ENCODE measurements at places on chromosomes 4 and X.

- DNase-seq, result no peak
Observed at GRCh38 chrX:153750127-153750774, 13.8 kb upstream of the PLXNB3 start.

- peak; percentile 42 for DNase-seq
Observed at GRCh38 chrX:20620306-20620705, 353.6 kb upstream of the RPS6KA3 start.

DNA sequence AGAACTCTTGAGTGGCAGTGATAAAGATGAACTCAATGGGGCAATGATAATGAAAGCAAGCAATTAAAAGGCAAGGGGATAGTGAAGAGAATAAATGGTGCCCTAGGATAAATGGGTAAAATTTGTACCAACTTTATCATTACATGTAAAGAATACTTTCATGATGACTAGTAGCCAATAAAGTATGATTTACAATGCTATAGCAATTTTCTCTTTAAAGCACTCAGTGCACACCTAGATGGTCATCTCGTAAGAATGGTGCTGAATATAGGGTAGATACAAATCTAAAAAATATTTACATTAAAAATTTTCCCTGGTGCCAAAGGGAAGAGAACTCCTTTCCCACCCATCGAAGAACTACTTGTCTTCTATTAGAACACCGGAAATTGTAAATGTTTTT is 651.4 kb downstream of the STPG2 start:
- DNase-seq, result no peak

- peak; percentile 92 for DNase-seq
Observed at GRCh38 chr4:100738196-100739165, 220.7 kb upstream of the EMCN start.

GRCh38 chr4:105470766-105471165 is 3.1 kb downstream of the PPA2 start:
- no peak for DNase-seq

- no peak for DNase-seq
Observed at GRCh38 chr4:94416335-94416734, 35.4 kb upstream of the PDLIM5 start.

DNA sequence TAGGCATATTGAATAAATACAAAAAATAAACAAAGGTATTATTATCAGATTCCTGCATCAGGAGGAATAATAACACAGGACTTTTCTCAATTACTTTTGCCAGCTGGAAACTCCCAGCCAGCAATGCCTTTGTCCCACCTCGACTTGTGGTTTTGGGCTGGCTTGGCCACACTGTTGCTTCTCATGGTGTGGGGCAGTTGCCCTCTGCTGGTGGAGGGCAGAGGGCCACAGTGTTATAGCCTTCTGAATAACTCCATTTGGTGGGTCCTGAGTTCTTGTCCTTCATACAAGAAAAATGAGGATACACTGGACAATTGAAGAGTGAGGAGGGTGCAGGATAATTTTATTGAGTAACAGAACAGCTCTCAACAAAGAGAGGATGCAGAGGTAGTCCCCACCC is 1206.0 kb upstream of the ADGRL3 start:
- no peak for DNase-seq

GRCh38 chrX:57156397-57157049 is 19.3 kb upstream of the SPIN2A start:
- DNase-seq, result no peak

DNA sequence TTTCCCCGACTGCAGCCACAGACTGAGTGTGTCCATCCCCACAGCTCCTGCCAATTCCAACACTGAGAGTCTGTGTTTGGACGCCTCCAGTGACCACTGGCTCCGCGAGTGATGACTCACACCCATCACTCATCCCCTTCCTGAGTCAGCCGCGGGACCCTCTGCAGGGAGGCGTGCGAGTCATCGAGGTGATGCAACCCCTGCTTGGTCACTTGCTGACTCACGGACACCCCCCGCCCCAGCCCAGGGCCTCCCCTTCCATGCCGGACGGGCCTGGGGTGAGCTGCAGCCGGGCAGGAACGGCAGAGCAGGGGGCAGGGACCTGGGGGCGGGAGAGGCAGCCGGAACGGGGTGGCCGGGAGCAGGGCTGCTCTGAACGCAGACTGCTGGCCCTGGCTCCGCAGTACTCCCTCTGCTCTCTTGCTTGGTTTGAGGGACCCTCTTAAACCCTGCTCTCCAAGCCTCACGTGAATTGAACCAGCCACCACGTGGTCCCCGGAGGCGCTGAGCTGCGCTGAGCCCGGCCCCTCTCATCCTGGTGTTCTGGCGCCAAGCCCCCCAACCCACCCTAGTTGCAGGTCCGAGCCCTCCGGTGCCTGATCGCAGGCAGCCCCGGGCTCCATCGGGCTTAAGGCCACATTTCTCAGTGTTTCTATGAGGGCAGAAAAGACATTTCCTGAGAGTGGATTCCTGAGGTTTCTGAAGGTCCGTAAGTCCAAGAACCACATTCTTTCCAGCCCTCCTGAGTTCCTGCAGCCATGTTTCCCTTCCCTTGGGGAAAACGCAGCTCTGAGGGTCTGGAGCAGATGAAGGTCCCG is 32.4 kb downstream of the FGFRL1 start:
- DNase-seq, result peak; percentile 76

DNA sequence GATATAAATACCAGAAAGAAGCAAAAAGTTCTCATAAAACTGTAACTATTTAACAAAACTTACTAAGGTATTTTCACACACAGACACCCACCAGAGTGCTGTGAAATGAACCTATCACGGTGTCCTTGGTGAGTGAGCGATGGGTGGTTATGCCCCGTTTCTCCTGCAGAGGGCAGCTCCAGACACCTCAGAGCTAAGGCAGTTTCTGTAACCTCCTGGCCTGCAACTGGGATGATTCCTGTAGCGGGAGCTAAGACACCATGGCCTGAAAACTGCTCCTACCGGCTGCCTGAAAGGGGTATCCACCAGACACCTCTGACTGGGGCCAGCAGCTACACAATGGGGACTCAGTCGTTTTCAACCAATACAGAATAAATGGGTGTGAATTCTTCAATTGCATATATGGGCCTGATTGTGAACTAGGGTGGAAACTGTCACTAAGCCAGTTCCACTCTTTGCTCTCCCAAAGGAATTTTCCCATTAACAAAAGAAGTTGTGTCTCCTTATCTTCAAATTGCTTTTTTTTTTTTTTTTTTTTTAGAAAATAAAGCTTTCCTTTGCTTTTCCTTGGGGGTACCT is 2375.8 kb upstream of the TENM3 start:
- DNase-seq, result peak; percentile 17

DNA sequence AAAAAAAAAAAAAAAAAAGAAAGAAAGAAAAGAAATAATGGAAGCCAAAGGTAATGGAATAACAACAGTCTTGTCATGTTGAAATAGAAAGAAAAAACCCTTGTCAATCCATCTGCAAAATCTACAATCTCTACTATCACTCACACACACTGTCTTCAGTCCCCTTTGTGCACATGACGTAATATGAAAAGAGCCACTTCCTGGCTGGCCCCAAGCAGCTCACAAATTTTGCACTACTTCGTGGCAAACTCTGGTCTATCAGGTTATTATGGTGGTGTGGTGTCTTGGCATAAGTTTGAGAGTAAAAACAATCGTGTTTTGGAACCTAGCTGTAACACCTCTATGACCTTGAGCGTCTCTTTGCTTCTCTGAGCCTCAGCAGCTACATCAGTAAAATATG is 8.3 kb upstream of the AFAP1 start:
- no peak for DNase-seq

- peak; percentile 42 for DNase-seq
Observed at GRCh38 chr4:157004279-157005161, 32.9 kb upstream of the PDGFC start.

DNA sequence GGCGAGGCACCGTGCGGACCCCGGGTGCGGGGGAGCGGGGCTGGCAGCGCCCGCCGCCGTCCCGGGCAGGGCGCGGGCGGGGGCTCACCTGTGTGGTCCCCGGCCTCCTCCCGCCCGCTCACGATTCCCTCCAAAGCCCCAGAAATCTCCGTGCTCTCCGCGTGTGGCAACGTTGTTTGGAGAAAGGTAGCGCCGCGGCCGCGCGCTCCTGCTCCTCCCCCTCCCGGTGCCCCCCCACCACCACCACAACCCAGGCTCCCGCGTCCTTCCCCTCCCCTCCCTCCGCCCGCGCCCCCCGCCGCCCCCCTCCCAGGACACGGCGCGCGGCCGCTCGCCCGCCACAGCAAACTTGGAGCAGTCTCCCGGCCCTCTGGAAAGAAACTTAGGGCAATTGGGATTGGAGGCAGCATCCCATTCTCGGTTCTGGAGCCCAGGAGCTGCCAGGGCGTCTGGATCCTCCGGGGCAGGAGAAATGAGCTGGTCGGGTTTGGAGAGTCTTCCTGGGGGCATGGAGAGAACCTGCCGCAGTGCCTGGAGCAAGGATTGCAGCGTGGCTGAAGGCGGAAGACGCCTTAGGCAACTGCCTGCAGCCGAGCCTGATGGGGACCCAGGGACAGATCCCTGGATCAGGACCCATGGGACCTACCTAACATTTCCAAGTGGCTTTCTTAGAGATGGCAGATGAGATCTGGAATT is 855 bp downstream of the KLF3 start:
- DNase-seq, result no peak

GRCh38 chr4:1608196-1608820 is 75.8 kb downstream of the FAM53A start:
- no peak for DNase-seq

DNA sequence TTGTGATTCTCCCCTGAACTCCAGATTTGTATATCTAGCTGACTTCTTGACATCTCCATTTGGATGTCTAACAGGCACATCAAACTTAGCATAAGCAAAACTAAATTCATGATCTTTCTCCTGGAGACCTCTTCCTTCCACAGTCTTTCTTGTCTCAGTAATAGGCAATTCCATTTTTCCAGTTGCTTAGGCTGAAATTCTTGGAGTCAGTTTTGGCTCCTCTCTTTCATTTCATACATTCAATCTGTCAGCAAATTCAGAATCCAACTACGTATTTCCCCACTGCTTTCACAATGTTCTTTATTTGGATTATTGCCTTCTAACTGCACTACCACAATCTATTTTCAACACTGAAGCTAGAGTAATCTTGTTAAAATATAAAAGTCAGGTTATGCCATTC is 219.9 kb upstream of the GLRA2 start:
- DNase-seq, result no peak

- no peak for DNase-seq
Observed at GRCh38 chr4:35252071-35252470, 992.2 kb downstream of the ARAP2 start.

- DNase-seq, result no peak
Observed at GRCh38 chr4:76570141-76570973, 135.3 kb downstream of the SHROOM3 start.

- DNase-seq, result no peak
Observed at GRCh38 chrX:149531599-149531998, 9.2 kb upstream of the EOLA1 start.

- DNase-seq, result no peak
Observed at GRCh38 chr4:37437163-37437562, 192.6 kb downstream of the NWD2 start.

DNA sequence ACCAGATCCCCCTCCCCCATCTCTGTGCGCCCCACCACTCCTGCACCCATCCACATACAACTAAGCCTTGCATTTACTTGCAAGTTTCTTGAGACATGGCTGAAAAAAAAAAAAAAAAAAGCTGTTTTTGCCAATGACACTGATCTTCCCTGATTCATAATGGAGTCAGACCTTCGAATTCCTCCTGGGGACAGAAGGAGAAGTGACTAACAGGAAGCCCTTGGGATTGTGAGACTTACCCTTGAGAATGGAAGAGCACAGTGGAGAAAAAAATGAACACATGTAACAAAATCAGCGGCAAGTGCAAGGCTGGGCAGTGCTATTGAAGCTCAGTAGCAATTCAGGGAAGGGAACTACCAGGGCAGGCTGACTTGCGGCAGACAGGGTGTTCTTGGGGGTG is 288.4 kb downstream of the BCOR start:
- peak; percentile 74 for DNase-seq

GRCh38 chr4:101451086-101451485 is 103.8 kb upstream of the PPP3CA start:
- DNase-seq, result no peak

GRCh38 chr4:76302826-76303438 is 3.6 kb upstream of the STBD1 start:
- no peak for DNase-seq

GRCh38 chr4:16860516-16860915 is 37.9 kb downstream of the LDB2 start:
- DNase-seq, result no peak

DNA sequence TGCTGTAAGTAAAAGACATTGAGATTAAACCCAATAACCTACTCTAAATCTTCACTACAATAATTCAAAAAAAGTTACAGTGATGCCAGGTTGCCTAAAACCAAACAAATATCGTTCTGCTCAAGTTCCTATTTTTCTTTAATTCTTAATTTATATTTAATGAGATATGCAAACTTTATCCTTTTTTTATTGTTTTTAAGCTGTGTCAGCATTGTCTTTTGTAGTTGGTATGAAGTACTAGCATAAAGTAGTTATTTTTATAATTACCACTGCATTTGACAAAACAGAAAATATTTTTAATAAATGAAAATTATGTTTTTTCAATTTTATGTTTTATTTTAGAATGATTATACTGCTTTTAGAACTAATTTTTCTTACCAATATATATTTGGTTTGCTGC is 1431.1 kb upstream of the PCDH7 start:
- DNase-seq, result no peak

DNA sequence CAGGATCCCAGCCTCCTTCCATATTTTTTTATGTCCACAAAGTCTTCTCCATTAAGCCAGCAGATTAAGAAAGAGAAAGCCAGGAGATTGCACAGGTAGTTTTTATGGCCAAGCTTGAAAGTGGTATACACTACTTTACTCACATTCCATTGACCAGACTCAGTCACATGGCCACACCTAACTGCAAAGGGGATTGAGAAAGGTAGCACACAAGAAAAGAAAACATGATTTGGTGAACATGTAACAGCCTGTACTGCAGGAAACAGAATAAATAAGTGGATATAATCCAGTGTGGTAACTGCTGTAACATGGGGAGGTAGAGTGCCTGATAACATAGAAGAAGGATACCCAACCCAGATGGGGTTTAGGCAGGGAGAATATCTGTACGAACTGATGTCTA is 43.9 kb downstream of the HOPX start:
- DNase-seq, result peak; percentile 93

DNA sequence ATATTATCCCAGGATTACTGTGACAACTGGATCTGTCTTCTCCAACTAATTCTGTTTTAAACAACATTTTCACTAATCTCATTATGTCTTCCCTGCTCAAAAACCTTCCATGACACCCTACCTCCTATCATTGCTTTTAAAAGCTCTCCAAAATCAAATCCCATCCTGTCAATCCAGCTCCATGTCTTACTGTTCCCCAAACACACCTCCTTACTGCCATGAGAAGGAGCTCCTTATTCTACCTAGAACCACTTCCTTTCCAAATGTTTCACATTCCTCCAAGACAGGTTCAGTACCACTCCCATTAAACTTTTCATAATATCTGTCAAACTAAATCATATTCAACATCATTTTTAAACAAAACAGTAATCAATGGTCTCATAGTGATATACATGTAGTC is 66.9 kb upstream of the WDR17 start:
- peak; percentile 65 for DNase-seq

Data from foreskin keratinocyte (primary cell).